NCI-H526 treated with DMSO at 0.1 percent for 48 hours (cell line): ENCODE measurements at places on chromosomes 16 and 17.

- DNase-seq, result no peak
These were observed 142.7 kb upstream of the GNAO1 start for GRCh38 chr16:56048425-56049105.

- DNase-seq, result no peak
These were observed 146.8 kb upstream of the SOX9 start for GRCh38 chr17:71974051-71974450.

DNA sequence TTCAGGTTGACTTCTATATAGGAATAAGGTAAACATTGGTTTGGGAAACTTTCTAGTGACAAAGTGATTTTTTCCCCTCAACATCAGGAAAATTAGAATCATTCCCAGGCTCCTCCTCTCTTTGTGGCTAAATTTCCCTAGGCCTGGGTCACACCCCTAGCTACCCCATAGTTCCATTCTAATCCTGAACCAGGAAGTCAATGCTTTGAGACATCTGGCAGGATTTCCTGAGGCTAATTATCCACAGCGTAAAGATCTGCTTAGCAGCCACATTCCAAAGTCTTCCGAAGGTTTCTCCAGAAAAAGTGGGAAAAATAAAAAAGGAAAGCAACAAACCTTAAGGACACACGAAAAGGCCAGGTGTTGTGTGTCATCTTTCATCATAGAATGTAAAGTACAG lies 60.3 kb upstream of the CORO6 start:
- no peak for DNase-seq

DNA sequence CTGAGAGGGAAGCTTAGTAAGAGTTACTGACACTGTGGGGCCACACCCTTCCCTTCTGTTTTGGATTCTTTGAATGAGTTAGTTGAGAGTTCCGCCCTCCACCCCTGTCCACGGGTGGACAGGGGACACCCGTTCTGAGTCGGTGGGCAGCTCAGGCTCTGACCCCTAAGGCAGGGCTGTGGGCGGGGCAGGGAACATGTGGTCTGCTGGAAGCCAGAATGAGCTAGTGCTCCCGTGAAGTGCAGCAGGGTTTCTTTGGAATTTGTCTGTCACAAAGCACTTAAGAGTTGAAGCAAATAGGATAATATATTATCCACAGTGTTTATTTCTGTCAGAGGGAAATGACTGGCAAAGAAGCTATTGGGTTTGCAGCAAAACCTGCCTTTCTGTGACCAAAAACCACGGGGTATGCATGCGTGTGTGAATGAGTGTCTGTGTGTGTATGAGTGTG lies 90.1 kb downstream of the CLEC16A start:
- no peak for DNase-seq

- peak; percentile 58 for DNase-seq
These were observed 754 bp upstream of the SLFN11 start for GRCh38 chr17:35373984-35374765.

DNA sequence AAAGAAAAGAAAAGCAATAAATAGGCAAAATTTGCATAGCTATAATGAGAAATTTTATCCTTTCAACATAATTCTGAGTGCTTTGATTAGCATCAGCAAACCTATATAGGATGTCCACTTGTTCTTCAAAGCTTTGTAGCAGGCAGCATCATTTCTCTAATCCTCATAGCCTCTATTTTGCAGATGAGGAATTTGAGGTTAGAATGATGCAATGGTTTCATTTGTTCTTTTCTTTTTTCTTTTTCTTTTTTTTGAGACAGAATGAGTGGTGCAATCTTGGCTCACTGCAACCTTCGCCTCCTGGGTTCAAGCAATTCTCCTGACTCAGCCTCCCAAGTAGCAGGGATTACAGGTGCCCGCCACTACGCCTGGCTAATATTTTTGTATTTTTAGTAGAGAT lies 594.4 kb downstream of the TOX3 start:
- no peak for DNase-seq

- no peak for DNase-seq
These were observed 878 bp upstream of the DNAJA2 start for GRCh38 chr16:46974352-46974751.

GRCh38 chr16:19118938-19119431 lies 5.2 kb downstream of the ITPRIPL2 start:
- no peak for DNase-seq

DNA sequence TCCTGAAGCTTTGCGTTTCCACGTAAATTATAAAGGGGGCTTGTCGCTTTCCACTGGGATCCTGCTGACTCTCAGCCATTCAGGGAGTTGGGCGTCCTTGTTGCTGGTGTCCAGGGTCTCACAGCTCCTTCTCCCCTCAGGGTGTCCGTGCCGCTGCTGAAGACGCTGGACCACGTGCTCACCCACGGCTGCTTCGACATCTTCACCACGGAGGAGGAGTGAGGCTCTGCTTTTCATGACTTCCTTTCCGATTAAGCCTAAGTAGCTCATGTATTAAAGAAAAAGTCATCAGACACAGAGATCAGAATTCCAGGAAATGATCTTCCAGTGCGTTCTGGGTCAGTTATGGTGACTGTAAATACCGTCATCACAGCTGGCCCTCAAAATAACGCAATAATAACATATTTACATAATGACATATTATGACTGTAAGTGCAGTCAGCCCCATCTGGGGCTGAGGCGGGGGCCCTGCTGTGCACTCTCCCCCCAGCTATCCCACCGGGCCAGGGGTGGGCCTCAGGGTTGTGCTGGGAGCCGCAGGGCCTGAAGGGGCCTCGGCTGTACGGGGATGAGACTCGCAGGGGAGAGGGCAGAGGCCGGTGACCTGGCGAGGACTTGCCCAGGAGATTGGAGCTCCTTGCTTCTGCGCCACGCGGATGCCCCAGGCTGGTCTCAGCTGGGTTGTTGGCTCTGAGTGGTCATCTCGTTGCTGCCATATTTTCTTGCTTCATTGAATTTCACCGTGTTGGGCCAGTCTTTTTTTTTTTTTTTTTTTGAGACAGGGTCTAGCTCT lies 92.9 kb upstream of the ZNF750 start:
- no peak for DNase-seq

- no peak for DNase-seq
These were observed 5.9 kb downstream of the MEIOB start for GRCh38 chr16:1865902-1866690.

DNA sequence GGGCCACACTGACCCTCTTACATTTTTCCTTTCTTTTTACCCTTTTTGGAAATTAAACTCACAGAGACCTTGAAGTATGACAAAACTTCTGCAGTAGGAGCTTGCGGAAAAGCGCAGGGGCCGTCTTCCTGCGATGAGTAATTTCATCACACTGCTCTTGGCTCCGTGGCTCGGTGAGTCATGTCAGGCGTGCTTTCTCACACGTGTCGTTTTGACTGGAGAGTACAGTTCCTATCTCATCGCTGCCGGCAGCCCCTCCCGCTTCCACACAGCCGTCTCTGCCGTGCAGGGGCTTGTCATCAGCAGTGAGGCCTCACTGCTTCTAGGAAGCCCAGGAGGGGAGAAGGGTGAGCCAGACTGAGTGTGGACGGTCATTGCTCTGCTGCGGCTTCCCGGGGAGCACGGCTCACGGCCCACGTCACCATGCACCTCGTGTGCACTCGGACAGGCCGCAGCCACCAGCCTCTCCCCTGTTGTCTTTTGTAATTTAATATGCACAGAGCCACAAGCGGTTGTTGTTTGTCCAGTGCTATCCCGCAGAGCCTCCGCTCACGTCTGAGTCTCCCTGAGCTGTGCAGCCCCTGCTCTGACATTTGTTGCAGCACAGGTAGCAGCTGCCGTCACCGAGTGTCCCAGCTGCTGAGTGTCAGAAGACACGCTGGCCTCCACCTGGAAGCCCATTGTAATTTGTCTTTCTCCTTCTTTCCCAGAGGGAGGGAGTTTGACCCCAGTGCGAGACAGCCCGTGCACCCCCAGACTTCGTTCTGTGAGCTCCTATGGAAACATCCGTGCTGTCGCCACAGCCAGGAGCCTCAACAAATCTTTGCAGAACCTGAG lies 99.4 kb upstream of the CHMP6 start:
- DNase-seq, result no peak

DNA sequence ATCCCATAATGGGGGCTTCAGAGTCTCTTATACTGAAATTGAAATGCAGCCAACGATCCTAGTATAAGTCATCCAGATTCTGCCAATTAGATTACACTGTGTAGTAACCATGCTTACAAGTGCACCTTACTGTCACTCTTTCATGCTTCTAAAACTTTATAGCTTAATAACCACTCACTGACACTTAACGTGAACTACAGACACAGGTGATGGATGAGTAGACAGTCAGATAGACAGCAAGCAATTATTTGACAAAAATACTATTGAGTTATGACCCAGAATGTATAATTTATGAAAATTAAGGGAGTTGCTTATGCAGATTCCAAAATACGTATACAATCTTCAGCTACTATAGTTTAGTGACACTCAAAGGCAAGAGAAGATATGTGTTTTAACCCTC lies 6.3 kb downstream of the CDH8 start:
- no peak for DNase-seq

DNA sequence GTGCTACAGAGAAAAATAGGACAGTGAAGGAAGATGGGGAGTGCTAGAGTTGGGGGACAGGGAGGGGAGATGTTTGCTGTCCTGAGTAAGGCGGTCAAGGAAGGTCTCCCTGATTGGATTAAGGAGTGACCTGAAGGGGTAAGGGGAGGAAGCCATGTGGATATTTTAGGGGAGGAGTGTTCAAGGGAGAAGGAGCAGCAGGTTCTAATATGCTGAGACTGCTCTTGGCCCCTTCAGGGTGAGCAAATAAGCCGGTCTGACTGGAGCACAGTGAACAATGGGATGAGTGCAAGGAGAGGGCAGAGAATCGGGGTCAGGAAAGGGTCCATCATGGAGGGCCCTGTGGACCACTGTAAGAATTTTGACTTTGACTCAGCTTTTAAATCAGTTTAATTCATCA lies 188.8 kb downstream of the IRX3 start:
- no peak for DNase-seq

DNA sequence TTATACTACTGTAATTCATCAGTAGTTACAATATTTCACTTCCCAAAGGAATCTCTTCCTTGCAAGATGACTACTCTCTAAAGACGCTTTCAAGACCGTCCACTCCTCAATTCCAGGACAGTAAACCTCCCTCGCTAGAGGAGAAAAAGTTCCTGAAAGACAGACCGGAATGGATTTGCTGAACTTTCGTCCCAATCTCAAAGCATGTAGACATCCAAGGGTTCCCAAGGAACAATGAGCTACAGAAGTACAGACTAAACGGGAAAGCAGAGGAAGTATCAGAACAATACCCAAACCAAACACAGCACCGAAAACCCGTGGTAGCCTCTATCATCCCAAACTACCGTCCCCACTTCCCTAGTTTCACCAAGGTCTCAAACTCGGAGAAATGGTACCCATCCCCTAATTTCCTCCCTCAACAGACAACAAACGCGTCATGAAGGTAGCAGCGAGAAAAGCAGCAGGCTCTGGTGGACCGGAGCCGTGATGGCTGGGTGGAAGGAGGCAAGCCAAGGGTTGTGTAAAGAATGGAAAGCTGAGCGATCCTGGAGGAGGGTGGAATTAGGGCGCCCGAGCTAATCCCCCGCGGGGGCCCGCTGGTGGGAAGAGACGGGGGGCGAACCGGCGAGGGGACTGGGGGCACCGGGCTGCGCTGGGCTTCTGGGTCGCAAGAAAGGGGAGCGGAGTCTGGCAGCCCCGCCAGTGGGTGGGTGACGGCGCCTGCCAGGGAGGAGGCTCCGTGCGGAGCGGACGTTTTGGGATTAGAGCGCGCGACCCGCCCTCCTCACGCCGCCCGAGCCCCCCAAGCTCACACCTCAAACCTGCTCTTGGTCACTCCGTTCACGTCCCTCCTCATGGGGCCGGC lies 647 bp downstream of the FBXL20 start:
- DNase-seq, result no peak

DNA sequence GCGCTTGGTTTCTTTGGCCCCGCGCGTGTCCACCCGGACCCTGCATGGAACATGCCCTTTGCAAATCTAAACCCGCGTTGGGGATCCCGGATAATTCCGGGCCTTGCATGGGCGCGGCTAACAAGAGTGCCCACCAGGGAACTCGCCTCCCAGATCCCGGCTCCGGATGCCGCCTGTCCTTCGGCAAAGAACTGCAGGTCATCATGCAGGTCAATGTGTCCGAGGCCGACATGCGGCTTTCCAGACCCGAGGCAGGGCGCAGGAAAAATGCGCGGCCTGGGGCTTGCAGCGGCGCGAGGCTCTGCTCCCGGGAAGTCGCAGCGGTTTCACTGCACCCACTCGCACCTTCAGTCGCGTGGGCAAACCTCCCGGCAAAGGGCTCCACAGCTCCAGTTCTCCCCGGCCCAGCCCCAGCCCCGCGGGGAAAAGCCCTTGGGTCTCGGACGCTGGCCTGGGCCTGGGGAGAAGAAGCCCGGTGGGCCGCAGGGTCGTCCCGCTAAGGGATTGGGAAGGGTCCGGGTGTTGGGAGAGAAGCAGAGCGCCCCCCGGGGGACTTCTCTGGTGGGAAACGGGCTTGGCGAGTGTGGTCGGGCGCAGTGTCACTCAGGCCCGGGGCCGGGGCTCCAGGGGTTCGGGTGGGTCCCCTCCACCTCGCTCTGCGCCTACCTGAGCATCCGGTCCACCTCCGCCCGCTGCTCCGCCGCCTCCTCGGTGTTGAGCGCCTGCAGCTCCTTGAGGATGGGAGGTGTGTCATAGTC lies 805 bp downstream of the HNF1B start:
- no peak for DNase-seq

DNA sequence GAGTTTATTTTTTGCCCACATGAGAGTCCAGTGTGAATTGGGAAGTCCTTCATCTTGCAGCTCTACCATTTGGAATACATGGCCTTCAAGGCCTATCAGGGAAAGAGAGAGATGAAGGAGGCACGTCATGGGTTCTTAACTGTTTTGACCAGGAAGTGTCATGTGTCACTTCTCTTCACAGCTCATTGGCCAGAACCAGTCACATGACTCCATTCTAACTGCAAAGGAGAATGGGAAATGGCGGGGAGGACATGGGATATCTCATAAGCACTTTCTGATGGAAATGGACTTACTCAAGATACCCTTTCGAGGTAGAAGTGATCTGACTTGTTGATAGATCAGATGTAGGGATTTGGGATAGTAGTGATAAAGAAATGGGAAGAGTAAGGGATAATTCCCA lies 57.9 kb upstream of the CES5A start:
- DNase-seq, result no peak

- DNase-seq, result no peak
These were observed 108.0 kb upstream of the GOT2 start for GRCh38 chr16:58842156-58842555.

DNA sequence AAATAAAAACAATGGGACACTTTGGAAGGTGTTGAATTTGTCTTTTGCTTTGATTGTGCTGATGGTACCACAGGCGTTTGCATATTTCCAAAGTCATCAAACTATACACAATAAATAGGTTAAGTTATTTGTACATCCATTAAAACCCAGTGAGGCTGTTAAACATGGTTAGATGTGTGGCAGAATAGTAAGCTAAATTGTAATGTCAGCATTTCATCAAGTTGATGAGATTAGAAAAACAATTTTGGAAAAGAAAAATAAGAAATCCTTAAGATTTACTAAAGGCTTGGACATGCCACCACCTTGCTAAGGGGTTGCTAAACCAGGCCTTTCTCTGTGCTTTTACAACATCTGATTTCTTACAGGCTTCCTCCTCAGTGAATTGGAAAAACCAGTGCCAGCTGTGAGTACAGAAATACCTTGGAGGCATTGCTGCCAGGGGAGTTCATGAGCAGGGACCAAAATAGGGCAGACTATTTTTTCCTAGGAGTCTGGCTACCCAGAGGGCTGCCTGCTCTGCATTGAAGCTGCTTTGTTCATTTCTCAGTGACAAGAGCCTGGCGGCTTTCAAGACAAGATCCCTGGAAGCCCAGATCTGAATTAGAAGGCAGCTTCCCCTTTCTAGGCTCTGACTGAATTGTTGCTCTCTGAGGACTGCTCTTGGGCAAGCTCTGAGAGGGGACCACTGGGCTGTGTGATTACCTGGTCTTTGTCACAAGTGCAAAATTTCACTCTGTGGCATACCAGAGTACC lies 43.4 kb upstream of the CA10 start:
- DNase-seq, result no peak
